ENCODE measurements at places on chromosomes 1 and 21.

DNA sequence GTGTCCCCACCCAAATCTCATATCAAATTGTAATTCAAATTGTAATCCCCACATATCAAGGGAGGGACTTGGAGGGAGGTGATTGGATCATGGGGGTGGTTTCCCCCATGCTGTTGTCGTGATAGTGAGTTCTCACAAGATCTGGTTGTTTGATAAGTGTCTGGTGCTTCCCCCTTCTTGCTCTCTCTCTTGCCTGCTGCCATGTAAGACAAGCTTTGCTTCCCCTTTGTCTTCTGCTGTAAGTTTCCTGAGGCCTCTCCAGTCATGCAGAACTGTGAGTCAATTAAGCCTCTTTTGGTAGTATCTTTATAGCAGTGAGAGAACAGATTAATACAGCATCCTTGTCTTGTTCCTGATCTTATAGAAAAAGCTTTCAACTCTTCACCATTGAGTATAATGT, 6.5 kb upstream of the LRRC39 start:
- no peak for DNase-seq

- no peak for DNase-seq
Measured at GRCh38 chr1:230028602-230029223, 38.3 kb upstream of the GALNT2 start.

DNA sequence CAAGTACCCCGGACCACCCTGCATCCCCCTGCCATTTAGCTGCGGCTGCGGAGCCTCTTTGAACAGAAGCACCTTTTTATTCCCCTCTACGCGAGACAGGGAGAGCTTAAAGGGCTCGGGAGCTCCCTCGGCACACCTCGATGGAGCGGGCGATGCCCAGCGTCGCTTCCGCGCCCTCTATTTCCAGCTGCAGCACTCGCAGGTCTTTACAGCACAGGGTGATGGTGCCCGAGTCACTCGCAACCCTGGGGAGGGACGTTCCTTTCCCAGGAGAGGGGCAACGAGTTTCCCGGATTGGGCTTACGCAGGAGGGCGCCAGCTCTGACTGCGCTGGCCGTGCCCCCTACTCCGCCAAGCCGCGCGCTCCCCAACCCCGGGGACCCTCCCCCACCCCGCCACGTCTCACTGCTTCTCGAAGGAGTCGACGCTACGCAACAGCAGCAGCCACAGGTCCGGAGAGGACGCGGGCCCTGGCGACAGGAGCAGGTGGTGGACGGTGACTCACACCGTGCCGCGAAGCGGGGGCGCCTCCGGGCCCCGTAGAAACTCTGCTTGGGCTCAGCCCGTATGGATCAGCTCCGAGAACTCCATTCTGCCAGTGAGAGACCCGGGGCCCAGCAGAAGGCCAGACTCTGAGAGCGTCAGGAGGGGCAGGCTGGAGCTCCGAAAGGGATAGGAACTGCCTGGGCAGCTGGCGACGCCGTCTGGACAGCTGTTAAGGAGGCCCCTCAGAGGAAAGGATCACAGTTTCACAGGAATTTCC, 5.8 kb upstream of the FAM167B start:
- peak; percentile 36 for DNase-seq

- no peak for DNase-seq
Measured at GRCh38 chr1:108209456-108210108, 9.4 kb upstream of the SLC25A24 start.

GRCh38 chr1:42142894-42143675, 10.1 kb upstream of the GUCA2B start:
- no peak for DNase-seq

DNA sequence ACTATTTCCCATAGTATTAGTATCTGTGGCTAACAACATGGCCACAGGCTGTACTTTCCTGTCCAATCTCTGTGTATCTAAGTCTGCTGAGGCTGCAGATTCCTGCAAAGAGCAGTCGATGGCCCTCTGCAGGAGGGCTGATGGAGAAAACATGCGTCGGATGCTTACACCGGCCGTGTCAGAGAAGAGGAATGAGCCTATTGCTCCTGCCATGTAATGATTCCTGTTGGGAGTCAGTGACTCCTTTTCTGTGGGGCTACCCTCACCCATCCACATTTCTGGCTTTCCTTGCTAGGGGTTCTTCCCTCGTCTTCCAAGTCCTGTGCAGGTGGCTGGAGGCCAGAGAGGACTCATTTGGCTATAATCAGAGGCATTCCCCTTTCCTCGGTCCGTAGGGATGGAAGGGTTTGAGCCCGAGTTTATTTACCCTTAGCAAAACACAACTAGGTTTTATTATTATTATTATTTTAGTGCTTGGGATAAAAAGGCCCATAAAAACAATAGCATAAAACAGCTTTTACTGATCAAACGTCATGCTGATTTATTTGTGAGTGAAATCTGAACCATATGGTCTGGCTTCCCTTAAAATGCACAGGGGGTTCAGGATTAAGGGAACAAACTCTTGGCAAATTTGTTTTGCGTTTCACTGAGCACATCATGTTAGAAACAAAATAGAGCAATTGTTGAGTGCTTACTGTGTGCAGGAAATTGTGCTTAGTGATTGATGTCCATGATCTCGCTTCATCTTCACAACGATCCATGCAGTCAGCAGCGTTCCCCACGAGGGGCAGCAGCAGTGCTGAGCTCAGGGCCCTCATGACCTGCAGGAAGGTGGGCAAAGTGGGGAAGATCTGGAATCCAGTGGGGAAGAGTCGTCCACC, 70.8 kb downstream of the KIF26B start:
- no peak for DNase-seq

DNA sequence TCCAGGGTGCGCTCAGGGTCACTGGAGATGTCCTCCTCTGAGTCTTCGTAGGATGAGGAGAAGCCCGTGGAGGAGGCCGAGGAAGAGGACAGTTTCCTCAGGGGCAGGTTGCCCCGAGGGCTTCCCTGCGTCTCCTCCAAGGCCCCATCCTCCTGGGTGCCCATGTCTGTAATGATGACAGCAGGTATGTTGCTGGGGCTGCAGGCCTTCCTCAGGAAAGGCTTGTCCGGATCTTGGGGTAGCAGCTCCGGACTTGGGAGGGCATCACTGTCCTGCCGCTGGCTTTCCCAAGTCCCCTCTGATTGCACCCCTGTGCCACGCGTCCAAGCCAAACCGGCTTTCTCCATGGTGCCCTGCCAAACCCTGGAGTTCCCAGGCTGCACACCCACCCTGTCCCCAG, 3.5 kb downstream of the ITPKB start:
- no peak for DNase-seq

DNA sequence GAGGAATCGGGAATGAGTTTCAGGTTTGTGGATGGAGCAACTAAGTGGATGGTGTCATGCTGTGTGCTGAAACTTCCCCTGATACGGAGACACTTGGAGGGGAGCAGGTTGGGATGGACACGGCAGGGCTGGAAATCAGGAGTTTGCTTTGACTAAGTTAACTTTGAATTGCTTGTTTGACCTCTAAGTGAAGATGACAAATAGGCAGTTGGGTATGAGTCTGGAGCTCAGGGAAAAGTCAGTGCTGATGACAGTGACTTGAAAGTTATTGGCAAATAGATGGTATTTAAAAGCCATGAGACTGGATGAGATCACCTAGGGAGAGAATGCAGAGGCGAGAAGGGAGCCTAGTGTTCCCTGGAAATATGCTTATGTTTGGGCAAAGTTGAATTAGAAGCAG, 12.8 kb upstream of the ZSCAN20 start:
- DNase-seq, result no peak

GRCh38 chr1:182702826-182703524, 18.6 kb upstream of the RGS8 start:
- no peak for DNase-seq

DNA sequence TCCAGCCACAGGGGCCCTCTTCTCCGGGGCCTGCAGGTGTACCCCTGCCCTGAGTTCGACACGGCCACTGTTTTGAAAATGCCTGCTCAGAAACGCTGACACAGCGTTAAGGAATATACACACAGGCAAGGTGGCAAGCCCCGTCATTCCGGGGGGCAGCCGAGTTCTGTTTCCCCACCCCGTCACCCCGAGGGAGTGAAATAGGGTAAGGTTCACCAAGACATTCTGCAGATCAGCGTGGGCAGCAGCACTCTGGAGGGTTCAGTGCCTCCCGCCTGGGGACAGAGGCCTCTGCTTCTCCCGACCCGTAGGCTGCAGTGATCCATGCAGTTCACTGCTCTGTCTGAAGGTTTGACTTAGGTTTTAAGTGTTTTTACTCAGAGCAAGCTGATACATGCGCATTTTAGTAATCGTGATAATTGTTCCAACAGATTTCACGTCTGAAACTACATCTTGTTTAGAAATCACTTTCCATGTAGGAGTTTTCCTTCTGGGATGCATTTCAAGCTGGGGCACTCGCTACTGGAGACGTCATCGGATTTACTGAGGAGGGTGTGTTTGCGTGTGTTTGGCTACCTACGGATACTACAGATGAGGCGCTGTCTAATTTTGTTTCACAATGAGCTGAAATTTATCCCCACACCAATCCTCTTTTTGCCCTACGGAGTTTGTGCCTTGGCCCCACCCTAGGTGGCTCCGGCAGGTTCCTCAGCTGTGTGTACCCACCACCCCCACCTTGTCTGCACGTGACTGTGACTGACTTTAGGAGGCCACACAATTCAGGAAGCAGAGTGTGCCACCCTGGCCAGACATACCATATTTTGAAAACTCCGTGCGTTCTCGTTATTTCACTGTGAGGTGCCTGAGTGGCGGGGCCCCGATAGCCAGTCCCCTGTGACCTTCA, 63.5 kb downstream of the AGPAT3 start:
- no peak for DNase-seq

DNA sequence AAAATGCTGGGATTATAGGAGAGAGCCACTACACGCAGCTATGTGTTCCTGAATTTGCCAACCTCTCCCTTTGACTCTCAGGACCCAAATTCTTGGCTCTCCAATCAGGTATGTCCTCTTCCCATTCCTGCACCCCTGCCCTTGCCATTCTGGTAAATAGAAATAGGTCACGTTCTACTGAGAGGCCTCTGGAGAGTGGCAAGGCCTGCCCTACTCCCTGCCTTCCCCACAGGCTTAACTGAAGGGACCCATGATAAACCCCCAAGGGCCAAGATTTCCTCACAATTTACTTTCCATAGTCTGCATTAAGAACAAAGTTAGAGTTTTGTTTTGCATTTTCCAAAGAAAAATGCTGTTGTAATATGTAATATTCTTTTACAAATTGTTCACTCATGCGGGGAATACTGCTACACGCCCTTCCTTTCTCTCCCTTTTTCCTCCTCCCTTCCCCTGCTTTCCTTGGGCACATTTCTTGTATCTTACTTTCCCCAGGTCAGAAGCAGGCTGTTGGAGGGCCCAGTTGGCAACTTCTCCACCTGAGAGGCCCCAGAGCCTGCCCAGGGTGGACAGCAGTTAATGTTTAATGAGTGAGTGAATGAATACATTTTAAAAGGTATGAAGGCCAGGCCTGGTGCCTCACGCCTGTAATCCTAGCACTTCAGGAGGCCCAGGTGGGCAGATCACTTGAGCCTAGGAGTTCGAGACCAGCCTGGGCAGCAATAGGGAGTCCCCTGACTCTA, 33.9 kb upstream of the PUM1 start:
- no peak for DNase-seq

- DNase-seq, result no peak
Measured at GRCh38 chr1:202317941-202318925, 23.5 kb downstream of the UBE2T start.

DNA sequence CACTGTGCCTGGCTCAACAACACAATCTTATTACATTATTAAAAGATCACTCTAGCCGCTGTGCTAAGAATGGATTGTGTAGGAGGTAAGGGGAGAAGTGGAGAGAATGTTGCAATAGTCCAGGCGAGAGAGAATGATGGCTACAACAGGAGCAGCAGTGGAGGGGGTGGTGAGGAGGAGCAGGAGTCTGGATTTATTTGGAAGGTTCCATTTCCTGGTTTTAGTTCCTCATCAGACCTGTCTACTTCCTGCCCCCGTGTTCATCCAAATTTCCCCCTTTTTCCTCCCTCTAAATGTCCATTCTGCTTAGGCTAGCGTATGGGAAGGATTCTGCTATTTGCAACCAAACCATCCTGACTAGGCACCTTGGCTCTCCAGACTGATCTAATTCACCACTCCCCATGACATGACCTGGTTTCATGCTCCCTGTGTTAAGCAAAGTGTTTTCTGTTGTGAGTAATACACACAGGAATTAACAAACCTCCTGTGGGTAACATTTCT, 35.1 kb upstream of the EYA3 start:
- DNase-seq, result no peak

DNA sequence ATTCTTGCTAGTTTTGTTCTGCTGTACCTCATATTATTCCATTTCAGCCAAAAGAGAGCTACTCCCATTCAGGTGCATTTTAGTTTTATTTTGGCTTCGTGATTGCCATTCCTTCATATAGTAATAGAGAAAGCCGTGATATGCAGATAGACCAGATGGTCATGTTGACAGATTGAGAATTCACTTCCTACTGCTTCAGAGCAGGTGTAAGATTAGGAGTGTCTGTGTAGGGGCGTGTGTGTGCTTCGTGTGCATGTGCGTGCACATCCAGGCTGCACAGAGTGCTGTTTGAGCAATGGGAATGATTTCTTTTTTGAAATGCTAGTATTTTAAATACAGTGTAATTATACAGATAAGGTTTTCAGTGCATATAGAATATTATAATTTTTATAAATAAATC, 10.3 kb downstream of the NFIA start:
- DNase-seq, result no peak

- DNase-seq, result no peak
Measured at GRCh38 chr1:167860231-167860923, 53.6 kb downstream of the ADCY10 start.

GRCh38 chr21:45285266-45285931, 2.3 kb downstream of the POFUT2 start:
- no peak for DNase-seq

DNA sequence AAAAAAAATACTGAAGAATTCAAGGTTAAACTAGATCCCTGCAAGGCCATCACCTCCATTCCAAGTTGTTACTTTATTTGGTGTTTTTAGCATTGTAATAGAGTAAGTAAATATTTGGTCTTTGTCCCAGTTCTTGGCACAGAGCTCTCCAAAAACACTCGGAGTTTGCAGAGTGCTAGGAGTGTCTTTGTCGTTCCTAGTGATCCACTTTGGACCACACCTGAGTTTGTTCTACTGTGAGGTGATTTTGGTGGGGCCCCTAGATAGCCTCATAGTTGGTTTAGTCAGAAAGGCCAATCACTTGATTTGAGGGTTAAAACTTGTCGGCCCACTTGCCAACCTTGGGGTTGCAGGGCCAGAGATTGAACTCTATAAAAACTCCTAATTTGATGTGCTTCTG, 25.6 kb downstream of the SYNC start:
- DNase-seq, result no peak

DNA sequence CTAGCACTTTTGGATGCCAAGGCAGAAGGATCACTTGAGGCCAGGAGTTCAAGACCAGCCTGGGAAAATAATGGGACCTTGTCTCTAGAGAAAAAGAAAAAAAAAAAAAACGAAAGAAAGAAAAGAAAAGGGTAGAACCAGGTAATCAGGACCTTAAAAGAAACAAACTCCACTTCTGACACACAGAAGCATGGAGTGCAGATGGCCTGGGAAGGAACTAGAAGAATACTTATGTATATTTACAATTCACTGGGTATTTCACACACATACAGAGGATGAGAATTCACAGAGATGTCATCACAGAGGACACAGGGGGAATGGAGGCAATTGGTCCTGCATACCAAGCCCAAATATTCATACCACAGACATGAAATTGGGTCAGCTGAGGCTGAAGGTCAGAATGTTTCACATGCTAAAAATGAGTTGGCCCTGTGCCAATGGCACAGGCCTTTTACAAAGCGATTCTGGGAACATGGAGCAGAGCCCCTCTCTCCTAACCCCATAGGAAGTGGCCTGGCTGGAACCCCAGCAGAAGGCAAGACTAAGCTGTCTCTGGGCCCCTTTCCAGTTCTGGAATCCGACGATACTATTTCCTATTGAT, 4.4 kb downstream of the B4GALT3 start:
- DNase-seq, result no peak

Data from nucleus accumbens (tissue), 56 donors.